Regular cardiac myocyte (primary cell): ENCODE measurements at places on chromosomes 11 and 22. TPM values are rescaled to one million over a fixed set of nuclear protein-coding genes. Genes with fewer than 3 reads are reported as not detected.

Gene FLRT1
- not detected in 2 replicates for total RNA-seq

Gene CHCHD10
- 3.7 and 6.7 TPM in 2 replicates for total RNA-seq

Gene IL17REL
- not detected in 2 replicates for total RNA-seq

Gene LARGE1
- total RNA-seq: 7.1 and 16.1 TPM in 2 replicates

Gene TIMM8B
- 42.0 and 80.5 TPM in 2 replicates for total RNA-seq
